ENCODE measurements at places on chromosomes 6 and 20.

DNA sequence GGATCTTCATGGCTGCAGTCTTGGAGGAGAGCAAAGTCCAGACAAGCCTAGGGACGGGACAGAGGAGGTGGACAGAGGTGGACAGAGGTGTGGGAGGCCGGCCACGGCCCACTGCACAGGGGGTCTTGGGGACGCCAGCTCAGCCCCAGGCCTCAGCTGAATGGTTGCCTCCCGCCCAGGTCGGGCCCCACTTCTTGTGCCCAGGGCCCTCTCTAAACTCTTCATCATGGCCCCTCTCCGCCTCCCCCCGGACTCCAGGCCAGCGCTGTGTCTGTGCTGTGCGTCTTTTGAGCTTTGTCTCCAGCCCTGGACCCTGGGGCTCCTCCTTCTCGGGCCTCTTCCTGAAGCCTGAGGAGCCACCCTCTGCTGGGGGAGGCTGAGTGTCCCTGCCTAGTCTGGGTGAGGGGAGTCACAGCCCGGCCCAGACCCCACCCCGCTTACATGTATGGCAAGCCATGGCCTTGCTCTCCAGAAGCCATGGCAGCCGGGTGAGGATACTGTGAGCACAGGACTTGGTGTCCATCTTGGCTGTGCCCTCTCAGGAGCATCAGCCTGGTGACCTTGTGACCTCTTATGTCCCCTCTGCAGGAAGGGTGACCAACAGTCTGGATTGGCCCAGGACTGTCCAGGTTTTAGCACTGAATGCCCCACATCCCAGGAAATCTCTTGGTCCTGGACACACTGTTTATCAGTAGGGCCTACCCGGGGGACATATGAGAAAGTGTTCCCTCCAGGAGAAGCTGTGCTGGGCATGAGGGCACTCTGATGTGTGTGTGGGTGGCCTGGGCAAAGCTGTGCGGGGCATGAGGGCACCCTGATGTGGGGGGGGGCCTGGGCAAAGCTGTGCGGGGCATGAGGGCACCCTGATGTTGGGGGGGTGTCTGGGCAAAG is 9.4 kb upstream of the NPBWR2 start:
- no peak for DNase-seq

DNA sequence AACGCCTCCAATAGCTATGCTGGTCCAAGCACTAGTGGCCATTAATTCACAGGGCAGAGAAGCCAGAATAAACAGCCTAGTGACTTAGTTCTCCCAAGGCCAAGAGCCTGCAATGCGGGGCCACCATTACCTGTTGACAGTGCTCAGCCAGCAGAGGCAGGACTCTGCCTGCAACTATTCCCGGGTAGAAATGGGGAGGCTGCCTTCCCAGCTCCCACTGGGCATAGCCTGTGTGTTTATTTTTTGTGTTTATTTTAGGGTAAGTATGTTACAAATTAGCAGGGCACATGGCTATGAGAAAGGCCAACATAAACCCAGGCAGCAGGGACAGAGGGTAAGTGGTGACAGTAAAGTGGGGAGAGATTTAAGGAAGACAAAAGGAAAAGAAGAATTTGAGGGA is 5.0 kb downstream of the GNAS-AS1 start:
- DNase-seq: no peak

- DNase-seq: no peak
Observed at GRCh38 chr20:41344477-41344876, 3.9 kb downstream of the LPIN3 start.

DNA sequence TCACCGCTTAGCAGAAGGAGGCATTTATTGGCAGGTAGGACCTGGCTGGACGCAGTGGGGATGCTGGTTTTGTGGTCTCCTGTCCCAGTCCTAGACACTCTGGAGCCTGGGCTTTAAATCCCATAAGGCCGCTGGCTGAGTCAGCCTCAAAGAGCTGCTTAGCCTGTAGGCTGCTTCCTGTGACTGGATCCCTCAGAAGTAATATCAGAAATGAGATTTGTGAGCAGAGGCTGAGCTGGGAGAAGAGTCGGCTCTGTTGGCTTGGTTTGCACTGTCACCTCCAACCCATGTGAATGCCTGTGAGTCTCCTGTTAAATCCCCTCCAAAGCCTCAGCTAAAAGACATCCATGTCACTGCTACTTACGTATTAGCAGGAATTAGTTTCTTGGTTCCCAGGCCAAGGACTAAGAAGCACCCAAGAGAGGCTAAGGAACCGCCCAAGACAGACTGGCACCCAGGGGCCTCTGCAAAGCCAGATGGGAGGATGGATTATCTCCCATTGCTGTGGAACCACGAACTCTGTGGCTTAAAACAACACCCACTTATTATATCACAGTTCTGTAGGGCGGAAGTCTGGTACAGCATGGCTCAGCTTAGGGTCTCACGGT is 289.4 kb downstream of the CDC5L start:
- DNase-seq: no peak

DNA sequence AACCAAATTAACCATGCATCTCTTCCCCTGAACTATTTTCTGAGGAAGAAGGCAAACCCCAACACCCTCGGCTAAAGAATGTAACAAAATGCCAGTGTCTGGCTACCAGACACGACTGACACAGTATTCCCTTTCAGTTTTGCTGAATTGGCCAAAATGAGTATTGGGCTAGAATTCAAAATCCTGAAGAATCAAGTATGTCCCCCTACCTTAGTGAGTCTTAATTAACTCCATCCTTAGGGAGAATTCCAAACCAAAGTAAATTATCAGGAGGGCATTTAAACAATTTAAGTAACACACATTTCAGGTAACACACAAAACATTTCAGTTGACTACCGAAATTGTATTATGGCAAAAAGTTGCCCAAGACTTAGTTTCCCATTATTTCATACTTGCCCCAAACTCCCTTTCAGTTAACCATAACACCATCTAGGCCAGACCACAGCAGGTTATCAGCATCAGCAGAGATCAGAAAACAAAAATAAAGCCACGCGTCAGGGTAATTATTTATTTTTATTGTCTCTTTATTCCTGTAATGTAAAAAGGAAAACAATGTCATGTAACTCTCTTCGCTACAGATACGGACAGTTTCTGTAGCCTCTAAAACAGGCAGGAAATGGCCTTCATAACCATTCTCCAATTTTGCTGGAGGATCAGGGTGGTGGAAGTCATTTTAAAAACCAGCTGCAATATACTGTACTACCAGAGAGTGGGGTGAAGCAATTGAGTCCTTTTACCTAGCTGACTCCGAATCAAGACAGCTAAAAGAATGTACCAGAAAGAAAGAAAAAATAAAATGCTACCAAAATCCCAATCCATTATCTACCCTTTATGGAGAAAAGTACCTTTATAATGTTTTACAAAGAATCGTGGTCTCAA is 1.9 kb downstream of the SNX5 start:
- DNase-seq: peak; percentile 64

DNA sequence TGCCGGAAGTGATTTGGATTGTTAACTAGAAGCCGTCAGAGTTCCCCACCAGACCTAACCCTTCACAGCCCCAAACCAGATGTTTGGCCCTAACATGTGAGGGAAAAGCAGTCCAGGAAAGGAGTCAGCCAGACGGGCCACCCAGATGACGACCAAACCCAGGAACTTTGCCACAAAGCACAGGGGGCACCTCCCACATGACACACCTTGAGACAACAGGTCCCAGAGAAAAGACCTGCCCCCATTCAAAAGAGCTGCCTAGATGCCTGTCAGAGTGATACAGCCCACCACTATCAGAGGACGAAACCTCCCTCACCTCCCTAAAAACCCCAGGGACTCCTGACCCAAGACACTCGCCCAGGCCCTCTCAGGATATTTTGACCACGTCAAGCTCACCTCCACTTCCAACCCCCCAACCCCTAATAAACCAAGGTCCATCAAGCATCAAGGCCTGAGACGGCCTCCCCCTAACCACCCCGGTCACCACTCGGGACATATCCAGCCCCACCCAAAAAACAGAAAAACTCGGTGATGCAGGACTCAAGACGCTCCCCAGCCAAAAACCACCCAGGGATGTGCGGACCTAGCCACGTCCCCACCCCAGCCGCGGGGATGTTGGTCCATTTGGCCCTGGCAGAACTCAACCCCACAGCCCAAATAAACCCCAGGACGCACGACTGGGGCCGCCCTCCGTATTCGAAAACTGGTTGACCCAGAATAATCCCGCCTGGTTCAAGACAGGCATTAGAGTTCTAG is 662 bp downstream of the ZNF343 start:
- DNase-seq: peak; percentile 46

GRCh38 chr20:20365480-20366161 is 2.3 kb upstream of the INSM1 start:
- no peak for DNase-seq

- no peak for DNase-seq
Observed at GRCh38 chr20:6956056-6956455, 188.6 kb downstream of the BMP2 start.

DNA sequence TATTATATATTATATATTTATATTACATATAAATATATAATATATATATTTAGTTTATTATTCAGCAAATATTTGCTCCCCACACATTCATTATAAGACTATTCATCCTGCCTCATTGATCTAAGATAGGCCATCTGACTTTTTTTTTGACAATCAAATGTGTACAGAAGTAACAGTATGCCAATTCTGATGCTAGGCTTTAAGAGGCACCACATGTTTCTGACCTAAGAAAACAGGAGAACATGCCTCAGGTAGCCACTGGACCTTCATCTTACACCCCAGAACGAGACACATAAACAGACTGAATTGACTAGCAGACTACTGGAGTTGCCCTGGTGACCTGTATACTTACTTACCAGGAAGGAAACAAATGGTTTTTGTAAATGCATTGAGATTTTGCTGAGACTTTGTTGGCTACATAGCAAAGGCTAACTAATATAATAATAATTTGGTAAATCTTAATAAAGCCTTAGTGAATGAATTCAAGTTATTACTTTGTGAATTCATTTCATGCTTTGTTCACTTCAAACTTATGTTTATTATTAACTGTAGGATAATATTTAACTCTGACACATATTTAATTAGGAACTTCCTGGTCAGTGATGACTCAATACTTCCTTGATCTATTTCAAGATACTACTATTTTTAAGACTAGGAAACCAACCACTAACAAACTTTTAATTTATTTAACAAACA is 13.4 kb upstream of the MYO6 start:
- DNase-seq: peak; percentile 24

- no peak for DNase-seq
Observed at GRCh38 chr20:43681991-43682410, 15.1 kb downstream of the MYBL2 start.

- DNase-seq: no peak
Observed at GRCh38 chr6:135411339-135411738, 86.2 kb downstream of the AHI1 start.

DNA sequence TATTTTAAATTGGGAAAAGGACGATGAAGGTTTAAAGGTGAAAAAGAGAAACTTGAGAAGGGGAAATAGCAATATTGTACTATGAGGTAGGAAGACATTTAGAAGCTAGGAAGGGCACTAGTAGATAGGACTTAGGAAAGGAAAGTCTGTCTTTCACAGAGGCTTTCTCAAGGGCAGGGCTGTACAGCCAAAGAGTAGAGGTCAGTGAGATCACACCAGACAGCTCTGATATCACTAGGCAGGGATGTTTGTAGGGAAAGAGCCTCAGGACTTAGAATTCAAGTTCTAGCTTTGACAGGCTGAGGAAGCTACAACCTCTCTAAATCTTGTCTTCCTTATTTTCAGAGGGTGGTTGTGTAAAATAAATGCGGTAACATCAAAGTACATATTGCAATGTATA is 160.4 kb upstream of the SLC22A16 start:
- DNase-seq: no peak

DNA sequence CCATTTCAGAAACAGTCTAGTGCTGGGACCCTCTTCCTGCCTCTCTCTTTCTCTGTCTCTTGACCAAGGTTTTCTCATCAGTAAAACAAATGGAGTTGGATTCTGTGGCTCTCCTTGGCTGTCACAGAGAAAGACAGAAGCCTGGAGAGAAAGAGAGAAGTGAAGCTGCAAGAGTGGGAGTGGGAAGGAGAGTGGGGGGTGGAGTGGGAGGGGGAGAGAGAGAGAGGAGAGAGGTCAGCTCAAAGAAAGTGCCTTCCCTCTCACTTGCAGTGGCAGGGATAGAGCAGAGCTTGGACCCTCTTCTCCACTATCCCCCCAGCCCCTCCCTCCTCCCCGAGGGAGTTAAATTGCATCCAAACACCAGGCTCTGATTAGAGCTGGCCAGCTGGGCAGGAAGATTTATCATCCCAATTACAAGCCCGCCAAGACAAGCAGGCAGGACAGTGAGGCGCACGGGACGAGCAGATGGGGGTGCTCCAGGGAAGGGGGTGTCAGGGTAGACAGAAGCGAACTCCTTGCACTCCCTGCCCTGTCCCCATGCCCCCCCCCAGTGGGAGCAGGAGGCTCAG is 74.3 kb downstream of the CD40 start:
- no peak for DNase-seq

GRCh38 chr20:34831936-34832335 is 6.5 kb upstream of the NCOA6 start:
- no peak for DNase-seq

GRCh38 chr6:5984150-5985089 is 22.3 kb downstream of the NRN1 start:
- no peak for DNase-seq

- no peak for DNase-seq
Observed at GRCh38 chr6:166050559-166050958, 117.1 kb downstream of the TBXT start.

DNA sequence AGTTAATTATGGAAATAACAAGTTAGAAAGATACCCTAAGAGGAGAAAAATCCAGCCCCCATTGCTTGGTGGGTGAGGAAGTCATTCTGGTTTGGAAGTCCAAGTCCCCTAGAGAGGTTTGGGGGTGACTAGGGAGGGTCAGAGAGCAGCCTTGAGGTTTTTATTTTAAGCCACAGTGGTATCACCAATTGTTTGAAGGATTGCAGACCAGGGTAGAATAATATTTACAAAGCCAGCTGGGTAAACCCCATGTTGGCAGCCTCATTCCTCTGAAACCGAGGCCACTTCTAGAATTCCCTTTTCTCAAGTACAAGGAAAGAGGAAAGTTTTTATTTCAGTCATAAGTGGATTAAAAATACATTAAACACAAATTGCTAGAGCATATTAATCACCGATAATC is 99.7 kb downstream of the TMEM170B start:
- DNase-seq: no peak

- peak; percentile 15 for DNase-seq
Observed at GRCh38 chr6:55276745-55277530, 50.3 kb upstream of the GFRAL start.

DNA sequence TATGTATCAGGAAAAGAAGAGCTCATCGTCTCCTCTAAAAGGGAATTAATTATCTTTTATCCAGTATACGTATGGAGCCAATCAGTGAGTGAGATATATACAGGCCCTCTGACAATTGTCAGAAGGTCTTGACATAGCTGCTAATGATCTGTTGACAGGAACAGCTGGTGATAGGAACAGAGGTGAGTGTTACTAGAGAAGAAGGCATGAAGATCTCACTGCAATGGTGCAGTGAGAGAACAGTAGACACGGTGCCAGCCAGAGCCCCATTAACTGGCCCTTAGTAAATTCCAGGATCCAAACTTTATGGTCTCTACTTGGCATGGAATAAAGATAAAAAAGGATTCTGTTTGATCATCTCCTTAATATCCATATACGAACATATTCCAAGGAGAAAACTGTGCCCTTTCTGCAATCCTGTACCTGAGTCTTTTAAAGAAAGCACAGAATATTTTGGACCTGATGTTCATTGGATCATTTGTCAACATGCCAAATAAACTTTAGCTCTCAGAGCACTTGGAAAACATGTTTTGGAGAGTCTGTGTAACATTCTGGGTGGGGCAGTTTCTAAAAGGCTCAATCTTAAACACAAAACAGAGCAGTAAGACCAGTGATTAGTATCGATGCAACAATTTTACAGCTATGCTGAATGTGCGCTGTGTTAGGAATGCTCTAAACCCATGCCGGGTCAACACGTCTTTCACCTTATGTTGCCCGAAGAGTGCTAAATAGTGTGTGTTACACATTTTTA is 135.8 kb upstream of the CITED2 start:
- no peak for DNase-seq
